ENCODE measurements at places on chromosomes 1 and 21.

DNA sequence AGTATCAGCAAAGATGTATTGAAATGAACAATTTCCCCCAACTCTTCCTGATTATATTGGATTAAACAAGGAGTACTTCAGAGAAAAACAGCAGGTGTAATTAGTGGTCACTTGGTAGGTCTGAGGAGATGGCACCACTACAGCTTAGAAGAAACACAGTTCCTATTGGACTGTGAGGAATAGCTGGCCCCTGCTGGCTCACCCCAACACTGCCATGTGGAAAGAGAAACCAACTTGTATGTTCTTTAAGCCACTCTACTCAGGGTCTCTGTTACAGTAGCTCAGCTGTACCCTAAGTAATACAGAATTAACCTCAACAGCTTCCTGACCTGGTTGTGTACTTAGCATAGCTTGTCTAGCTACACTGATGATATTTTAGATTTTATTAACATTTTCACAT lies 26.5 kb upstream of the MTR start:
- no peak for DNase-seq

DNA sequence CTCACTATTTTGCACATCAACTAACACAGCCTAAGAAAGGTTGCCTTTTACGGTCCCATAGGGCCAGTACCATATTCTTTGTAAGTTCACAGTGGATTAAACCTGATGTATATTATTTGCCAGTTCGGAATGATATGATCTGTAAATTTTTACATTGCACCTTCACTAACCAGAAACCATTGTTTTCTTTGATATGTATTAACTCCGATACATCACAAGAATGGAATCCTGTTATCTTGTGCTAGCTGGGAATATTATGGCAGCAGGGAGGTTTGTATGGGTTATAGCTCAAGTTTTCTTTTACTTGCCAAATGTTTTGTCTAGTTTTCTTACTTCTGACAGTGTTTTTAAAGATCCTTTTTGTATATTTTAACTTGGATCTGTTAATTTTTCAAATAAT lies 51.4 kb upstream of the S1PR1 start:
- no peak for DNase-seq

DNA sequence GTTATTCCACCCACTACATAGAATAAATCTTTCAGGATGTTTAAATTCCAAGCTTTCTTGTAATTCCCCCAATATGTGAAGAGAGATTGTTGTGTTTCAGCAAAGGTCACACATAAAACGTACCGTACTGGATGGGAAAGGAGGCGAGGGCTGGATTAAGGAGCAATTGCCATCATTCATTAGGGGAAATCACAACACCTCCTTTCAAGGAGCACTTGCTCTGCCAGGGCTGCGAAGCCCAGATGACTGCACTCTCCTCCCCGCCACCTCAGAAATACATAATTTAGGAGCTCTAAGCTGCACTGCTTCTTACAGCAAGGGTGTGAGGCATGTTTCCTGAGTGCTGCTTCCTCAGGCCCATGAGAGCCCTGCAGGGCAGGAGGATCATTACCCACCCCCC lies 29.6 kb downstream of the MATN1 start:
- no peak for DNase-seq

DNA sequence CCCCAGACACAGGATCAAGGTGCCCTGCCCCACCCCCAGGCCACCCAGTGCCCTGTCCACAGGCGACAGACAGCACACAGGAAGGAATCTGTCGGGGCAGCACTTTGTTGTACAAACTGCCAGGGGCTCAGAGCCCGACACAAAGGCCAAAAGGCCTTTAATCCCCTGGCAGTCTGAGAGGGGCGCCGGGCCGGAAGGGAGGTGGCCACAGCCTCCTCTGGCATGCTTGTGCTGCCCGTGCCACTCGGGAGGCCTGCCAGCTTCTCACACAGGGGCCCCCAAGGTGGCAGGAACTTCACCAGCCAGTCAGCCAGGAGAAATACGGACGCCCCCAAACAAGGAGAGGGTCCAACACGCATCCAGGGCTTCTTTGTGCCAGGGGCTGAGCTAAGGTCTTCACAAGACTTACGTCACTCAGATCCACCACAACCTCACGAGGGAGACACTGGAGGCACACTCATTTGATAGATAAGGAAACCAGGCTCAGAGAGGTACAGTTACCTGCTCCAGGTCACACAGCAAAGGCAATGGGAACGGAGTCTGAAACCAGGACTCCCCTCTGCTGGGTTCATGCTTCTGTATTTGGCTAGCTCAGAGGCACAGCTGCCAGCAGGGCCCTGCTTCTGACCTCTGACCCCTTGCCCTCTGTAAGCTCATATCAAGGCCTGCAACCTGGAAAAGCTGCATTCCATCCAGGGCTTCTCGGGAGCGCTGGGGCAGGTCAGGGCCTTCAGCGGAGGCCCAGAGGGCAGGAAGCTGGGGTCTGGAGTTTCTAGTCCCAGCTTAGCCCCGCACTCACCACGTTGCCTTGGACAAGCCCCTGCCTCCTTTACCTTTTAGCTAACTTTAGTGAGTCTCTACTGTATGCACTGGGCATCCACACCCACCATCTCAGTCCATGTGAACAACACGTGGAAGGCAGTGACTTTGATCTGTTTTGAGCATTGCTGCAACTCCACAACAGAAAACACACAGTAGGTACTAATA lies 34.8 kb downstream of the HSPG2 start:
- no peak for DNase-seq
